Testis (tissue), 5 donors: ENCODE measurements at places on chromosomes 5 and 9. TPM values are rescaled to one million over a fixed set of nuclear protein-coding genes. Genes with fewer than 3 reads are reported as not detected.

DNA sequence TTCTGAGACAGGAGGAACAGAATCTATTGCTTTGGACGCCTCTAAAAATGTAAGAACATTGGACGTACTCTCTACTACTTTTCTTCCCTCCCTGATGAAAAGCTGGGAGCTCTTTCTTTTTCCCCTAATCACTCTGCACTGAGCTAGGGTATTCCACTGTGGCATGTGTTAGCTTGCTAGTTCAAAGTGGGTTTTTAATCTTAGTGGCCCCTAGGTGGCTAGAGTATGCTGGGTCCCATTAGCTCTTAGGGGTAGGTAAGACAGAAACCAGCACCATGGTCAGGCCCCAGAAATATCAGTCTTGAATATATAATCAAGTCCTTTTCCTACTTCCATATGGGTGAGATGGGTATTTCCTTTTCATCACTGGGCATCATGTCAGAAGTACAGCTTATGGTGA, 945.2 kb upstream of the PTPRD start:
- no peak overlapping the region for H3K27ac ChIP-seq
- no peak overlapping the region for H3K4me3 ChIP-seq
- no peak for DNase-seq
- no peaks in the 10 kb centered on the region for H3K36me3 ChIP-seq
- no peaks in the 10 kb centered on the region for H3K27me3 ChIP-seq
- H3K4me1 ChIP-seq = no peaks in the 10 kb centered on the region

GRCh38 chr9:73782166-73782565, 630.5 kb downstream of the ANXA1 start:
- DNase-seq = no peak
- no peaks in the 10 kb centered on the region for H3K27me3 ChIP-seq
- H3K36me3 ChIP-seq = no peaks in the 10 kb centered on the region

GRCh38 chr9:38347271-38347671, 45.2 kb upstream of the ALDH1B1 start:
- no peak overlapping the region for H3K4me3 ChIP-seq
- DNase-seq = no peak
- H3K36me3 ChIP-seq = no peaks in the 10 kb centered on the region
- H3K27ac ChIP-seq = no peak overlapping the region
- no peaks in the 10 kb centered on the region for H3K4me1 ChIP-seq
- no peaks in the 10 kb centered on the region for H3K27me3 ChIP-seq

- no peaks in the 10 kb centered on the region for H3K27me3 ChIP-seq
- no peak overlapping the region for H3K27ac ChIP-seq
- no peak for DNase-seq
- no peak overlapping the region for H3K4me3 ChIP-seq
- no peaks in the 10 kb centered on the region for H3K36me3 ChIP-seq
Observed at GRCh38 chr5:73314395-73315257, 134.0 kb downstream of the FOXD1 start.

Gene DDX41
- 193 TPM for total RNA-seq

- DNase-seq = no peak
- H3K36me3 ChIP-seq = no peaks in the 10 kb centered on the region
- H3K27me3 ChIP-seq = no peaks in the 10 kb centered on the region
- H3K4me1 ChIP-seq = no peaks in the 10 kb centered on the region
- no peak overlapping the region for H3K4me3 ChIP-seq
Observed at GRCh38 chr5:123844873-123845272, 332.9 kb downstream of the CSNK1G3 start.

DNA sequence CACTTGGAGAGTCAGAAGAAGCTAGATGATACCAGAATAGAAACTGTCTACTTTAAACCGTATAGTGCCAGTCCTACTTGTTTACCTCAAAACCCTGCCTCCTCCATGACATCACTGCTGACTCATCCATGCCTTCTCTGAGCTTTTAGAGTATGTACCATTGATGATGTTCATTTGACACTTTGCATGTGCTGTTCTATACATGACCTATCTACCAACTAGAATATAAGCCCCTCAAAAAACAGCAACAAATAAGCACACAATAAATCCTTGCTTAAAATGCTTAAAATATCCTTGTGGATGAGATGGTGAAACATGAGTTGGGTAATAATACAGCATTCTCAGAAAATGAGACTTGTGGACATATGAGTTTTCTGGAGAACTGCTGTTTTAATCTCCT, 2.6 kb downstream of the CTNNAL1 start:
- no peak overlapping the region for H3K4me3 ChIP-seq
- H3K36me3 ChIP-seq = no peaks in the 10 kb centered on the region
- peaks cover 9% of the 10 kb centered on the region for H3K4me1 ChIP-seq
- no peaks in the 10 kb centered on the region for H3K27me3 ChIP-seq

GRCh38 chr5:67748165-67748690, 467.3 kb upstream of the PIK3R1 start:
- no peaks in the 10 kb centered on the region for H3K4me1 ChIP-seq
- no peak for DNase-seq
- no peak overlapping the region for H3K27ac ChIP-seq
- H3K27me3 ChIP-seq = no peaks in the 10 kb centered on the region
- no peaks in the 10 kb centered on the region for H3K36me3 ChIP-seq
- H3K4me3 ChIP-seq = no peak overlapping the region

DNA sequence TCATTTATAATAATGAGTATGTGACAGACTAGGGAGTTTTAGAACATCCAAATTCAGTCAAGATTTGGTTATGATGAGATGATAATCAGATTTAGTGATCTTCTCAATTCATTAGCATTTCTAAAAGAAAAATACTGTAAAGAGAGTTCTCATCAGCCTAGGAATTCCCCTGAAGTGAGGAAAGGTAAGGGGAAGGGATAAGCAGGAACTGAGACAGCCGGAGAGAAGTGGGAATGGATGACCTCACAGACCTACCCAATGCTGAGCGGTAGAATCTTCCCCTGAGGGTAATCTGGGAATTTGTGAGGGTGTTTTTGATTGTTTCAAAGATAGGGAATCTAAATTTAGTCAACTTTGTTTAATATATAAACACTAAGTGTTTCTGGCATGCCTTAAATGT, 16.7 kb upstream of the GPBP1 start:
- H3K27ac ChIP-seq = no peak overlapping the region
- H3K27me3 ChIP-seq = no peaks in the 10 kb centered on the region
- no peaks in the 10 kb centered on the region for H3K36me3 ChIP-seq
- no peak for DNase-seq
- H3K4me3 ChIP-seq = no peak overlapping the region

- no peaks in the 10 kb centered on the region for H3K27me3 ChIP-seq
- H3K36me3 ChIP-seq = no peaks in the 10 kb centered on the region
- peaks cover 11% of the 10 kb centered on the region for H3K4me1 ChIP-seq
- peak; percentile 84 for DNase-seq
Observed at GRCh38 chr9:16721972-16722371, 148.5 kb downstream of the BNC2 start.

Gene TPD52L3
- 93.9 TPM for total RNA-seq

- H3K4me3 ChIP-seq = no peak overlapping the region
- no peaks in the 10 kb centered on the region for H3K4me1 ChIP-seq
- H3K27ac ChIP-seq = no peak overlapping the region
Observed at GRCh38 chr9:109906766-109907382, 126.9 kb downstream of the PALM2AKAP2 start.

Gene PGM5
- 10.4 TPM for total RNA-seq
